Mesothelial cell of epicardium (in vitro differentiated cells): ENCODE measurements at places on chromosomes 1 and 21. TPM values are rescaled to one million over a fixed set of nuclear protein-coding genes. Genes with fewer than 3 reads are reported as not detected.
A peak's percentile ranks its signal among the peaks of the same experiment; 100 is the strongest.

Gene AMY2A
- total RNA-seq: not detected in 3 replicates

DNA sequence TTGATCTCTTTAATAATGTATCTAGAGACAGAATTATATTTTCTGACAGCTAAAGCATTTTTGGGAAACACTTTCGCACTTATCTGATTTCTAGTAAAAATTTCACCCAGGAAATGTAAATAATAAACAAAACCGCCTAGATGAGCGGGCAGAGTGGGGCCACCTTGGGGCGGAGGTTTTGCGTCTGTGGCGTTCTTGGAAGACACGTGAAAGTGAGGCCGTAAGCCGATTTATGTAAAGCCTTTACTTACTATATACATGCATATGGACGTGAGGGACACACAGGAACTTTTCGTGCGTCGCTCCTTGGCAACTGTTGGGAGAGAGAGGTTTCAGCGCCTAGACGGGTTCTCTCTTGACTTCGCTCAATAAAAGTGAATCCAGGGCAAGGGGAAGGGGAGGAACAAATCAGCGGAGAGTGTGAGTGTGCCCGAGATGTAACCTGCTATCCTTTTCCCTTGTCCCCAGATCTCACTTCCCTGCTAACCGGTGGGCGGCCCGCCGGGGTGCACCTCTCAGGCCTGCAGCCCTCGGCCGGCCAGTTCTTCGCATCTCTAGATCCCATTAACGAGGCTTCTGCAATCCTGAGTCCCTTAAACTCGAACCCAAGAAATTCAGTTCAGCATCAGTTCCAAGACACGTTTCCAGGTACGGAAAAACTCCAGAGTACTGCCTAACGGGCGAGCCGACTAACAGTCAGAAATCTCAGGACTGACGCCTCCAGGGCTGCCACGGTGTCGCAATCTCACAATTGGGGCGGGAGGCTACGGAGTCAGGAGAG, 1.7 kb downstream of the HLX start:
- H3K27me3 ChIP-seq: peaks cover 98% of the 10 kb centered on the region
- DNase-seq: no peak
- peak overlapping the region; percentile 64 for H3K4me3 ChIP-seq
- H3K4me1 ChIP-seq: peaks cover 24% of the 10 kb centered on the region
- no peaks in the 10 kb centered on the region for H3K36me3 ChIP-seq

DNA sequence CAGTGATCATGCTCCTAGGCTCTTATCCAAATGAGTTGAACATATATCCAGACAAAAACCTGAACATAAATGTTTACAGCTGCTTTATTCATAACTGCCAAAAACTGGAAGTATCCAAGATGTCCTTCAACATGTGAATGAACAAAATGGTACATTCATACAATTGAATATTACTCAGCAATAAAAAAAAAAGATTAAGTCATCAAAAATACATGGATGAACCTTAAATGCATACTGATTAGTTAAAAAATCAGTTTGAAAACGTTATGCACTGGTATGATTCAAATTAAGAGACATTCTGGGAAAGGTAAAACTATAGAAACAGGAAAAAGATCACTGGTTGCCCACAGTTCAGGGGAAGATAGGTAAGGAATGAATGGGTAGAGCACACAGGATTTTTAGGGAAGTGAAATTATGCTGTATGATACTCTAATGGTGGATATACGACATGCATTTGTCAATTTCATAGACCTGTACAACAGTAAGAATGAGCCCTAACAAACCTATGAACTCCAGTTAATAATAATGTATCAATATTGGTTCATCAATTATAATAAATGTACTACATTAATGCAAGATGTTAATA, 3.1 kb downstream of the LRRC40 start:
- no peak overlapping the region for H3K27ac ChIP-seq
- no peak for DNase-seq
- peaks cover 29% of the 10 kb centered on the region for H3K4me1 ChIP-seq
- no peaks in the 10 kb centered on the region for H3K27me3 ChIP-seq

Gene SVBP
- total RNA-seq: 44.3 to 48.1 TPM (median 45.4 TPM) in 3 replicates

DNA sequence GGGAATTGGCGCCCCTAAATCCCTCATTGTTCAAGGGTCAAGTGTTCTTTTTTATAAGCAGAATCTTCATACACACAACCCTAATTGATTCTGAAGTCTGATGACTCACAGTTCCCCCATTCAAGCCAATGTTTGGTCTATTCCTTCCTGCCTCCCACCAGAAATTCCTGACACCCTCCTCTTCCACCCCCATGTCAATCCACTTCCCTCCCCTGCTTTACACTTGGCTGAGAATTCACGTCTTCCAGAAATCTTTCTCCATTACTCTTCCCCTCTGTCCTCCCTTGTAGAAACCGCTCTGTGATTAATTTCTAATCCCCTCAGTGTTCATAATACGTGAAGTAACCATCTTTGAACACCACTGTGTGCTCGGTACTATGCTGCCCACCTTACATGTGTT, 76.2 kb upstream of the CD34 start:
- H3K36me3 ChIP-seq: no peaks in the 10 kb centered on the region
- DNase-seq: no peak
- peaks cover 3% of the 10 kb centered on the region for H3K4me1 ChIP-seq
- H3K4me3 ChIP-seq: no peak overlapping the region

DNA sequence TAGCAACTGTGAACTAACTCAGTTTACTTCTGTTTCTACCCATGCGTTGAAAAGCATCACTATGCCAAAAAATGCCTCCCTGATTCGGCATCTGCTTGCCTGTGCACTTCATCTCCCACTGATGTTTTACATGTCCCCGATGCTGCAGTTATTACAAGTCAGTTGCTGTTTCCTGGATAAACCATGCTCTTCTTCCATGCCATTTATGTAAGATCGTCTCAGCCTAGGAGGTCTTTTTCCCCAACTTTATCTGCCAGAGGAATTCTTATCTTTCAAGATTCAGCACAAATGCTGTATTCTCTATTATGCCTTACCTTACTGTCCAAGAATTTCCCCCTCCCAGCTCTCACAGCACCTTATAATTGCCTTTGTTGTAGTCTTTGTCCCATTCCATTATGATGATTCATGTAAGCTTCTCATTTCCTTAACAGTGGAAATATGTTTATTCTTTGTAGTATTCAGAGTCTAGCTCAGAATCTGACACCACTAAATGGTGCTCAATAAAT, 30.0 kb downstream of the PRKACB start:
- peak overlapping the region; percentile 22 for H3K27ac ChIP-seq
- H3K27me3 ChIP-seq: no peaks in the 10 kb centered on the region
- no peaks in the 10 kb centered on the region for H3K36me3 ChIP-seq
- DNase-seq: no peak

- no peak overlapping the region for H3K27ac ChIP-seq
- H3K4me1 ChIP-seq: no peaks in the 10 kb centered on the region
- H3K36me3 ChIP-seq: no peaks in the 10 kb centered on the region
- no peak overlapping the region for H3K4me3 ChIP-seq
- no peak for DNase-seq
Observed at GRCh38 chr1:75166821-75167220, 32.6 kb downstream of the LHX8 start.

DNA sequence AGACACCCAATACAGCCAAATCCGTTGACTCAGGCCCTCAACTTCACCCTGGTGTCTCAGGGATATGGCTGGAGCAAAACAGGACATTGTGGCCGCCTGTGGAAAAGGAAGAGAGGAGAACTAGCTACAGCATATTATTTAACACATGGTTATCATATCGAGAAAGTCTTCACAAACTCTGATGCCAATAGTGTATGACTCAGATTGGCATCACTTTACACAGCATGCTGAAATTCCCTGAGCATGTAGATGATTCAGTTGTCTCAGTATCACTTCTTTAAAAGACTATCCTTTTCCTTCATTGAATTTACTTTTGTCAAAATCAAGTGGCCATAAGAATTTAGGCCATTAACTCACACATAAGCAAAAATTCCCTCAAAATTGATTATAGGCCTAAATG, 20.1 kb downstream of the HSD3B2 start:
- H3K36me3 ChIP-seq: no peaks in the 10 kb centered on the region
- no peak overlapping the region for H3K4me3 ChIP-seq
- no peak for DNase-seq
- H3K4me1 ChIP-seq: no peaks in the 10 kb centered on the region

Gene KRTAP13-2
- total RNA-seq: not detected in 3 replicates

Gene UBE2U
- total RNA-seq: not detected in 3 replicates

Gene ZYG11A
- total RNA-seq: 0.14 to 0.18 TPM in 2 of 3 replicates, not detected in the other

Gene SELL
- total RNA-seq: 1.4 to 2.5 TPM (median 2.4 TPM) in 3 replicates

GRCh38 chr1:39980555-39981313, 25.8 kb downstream of the MFSD2A start:
- no peak overlapping the region for H3K4me3 ChIP-seq
- H3K4me1 ChIP-seq: peaks cover 4% of the 10 kb centered on the region

GRCh38 chr1:113859478-113860175, 11.9 kb downstream of the PTPN22 start:
- no peak for DNase-seq
- H3K4me3 ChIP-seq: no peak overlapping the region
- no peak overlapping the region for H3K27ac ChIP-seq
- H3K4me1 ChIP-seq: peaks cover 2% of the 10 kb centered on the region
- H3K27me3 ChIP-seq: no peaks in the 10 kb centered on the region
- H3K36me3 ChIP-seq: no peaks in the 10 kb centered on the region
